Activated CD4-positive, alpha-beta T cell treated with anti-CD3 and anti-CD28 coated beads for 24 hours (primary cell): ENCODE measurements at places on chromosomes 13 and 19.

GRCh38 chr13:40271931-40272775 is 394.3 kb downstream of the FOXO1 start:
- DNase-seq: peak; percentile 42

DNA sequence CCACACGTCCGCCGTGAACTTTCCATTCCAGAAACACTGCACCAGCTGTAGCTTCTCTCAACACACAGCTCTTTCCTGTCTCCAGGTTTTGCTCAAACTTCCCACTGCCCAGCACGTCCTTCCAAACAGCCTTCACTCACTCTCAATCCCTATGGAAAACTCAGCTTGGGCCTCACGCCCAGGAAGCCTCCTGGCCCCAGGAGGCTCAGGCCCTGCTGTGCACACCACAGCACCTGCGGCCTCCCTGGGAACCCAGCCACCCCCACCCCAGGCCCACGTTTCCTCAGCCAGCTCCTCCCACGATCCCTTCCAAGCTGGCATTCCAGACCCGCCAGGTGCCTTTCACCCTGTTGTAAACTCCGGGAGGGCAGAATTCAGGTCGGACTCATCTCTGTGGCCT is 35.2 kb downstream of the C13orf46 start:
- DNase-seq: no peak

- no peak for DNase-seq
Measured at GRCh38 chr19:2340496-2341243, 12.2 kb downstream of the SPPL2B start.

DNA sequence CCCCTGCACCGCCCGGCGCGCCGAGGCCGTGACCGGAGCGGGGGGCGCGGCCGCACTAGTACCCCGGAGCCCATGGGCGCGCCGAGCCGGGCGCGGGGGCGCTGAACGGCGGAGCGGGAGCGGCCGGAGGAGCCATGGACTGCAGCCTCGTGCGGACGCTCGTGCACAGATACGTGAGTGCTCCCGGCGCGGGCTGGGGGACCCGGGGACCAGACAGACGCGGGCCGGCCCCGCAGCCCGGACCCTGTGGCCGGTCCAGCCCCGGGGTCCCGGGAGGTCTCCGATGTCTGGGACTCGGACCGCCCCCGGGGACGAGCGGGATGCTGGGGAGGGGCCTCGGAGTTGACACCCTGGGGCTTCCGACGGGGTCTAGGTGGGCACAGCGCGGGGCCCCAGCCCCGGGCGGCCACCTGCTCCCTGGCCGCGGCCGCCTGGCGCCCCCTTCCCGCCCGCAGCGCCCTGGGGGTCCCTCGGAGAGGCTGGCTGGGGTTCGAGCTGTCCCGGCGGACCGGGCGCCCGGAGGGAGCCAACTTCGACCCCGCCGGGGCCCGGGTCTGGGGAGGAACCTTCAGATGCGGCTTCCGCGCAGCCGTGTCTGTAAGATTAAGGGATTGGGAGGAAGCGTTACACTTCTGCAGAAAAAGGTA is 568 bp downstream of the ATP11A start:
- no peak for DNase-seq

- DNase-seq: no peak
Measured at GRCh38 chr13:47415048-47415447, 518.2 kb upstream of the HTR2A start.

DNA sequence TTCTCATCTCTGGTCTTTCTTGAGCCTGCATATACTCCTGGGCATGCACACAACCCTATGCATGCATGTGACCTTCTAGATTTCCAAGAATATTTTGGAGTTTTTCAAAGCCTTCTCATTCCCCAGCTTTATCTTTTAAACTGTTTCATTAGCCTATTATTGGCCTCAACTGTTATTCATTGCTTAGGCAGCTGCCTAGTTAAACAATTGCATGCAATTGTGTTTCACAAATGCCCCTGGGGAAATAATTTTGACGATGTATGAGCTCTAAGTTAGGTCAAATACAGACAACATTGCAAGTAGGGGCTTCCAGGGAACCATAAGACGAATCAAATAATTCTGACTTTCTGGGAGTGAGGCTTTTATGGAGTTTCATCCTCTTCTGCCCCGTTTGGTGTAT is 2.3 kb upstream of the UPK1A start:
- no peak for DNase-seq

- DNase-seq: no peak
Measured at GRCh38 chr13:113497217-113497616, 6.7 kb upstream of the DCUN1D2 start.

- DNase-seq: no peak
Measured at GRCh38 chr13:113162783-113163685, 4.6 kb downstream of the PROZ start.

DNA sequence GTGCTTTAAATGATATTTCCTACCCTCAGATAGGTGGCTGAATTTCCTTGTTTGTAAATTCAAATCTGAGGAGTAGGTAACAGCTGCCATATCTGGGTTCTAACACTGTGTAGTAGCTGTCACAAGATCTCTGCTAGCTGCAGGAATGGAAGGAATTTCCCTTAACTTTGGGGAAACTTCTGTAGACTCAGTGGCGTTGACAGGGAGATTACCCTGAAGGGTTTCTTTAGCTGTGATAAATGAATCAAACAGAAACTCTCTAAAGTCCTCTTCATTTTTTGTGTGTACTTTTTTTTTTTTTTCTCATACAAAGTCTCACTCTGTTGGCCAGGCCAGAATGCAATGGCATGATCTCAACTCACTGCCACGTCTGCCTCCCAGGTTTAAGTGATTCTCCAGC is 5.3 kb upstream of the EPSTI1 start:
- DNase-seq: no peak

- DNase-seq: no peak
Measured at GRCh38 chr13:22836475-22836874, 344.3 kb upstream of the SGCG start.

- peak; percentile 99 for DNase-seq
Measured at GRCh38 chr19:4402171-4403004, at the start of gene CHAF1A. Gene CHAF1A (plus strand): TSS chr19:4402640. CDS start chr19:4402763, 123 bp downstream.

- DNase-seq: no peak
Measured at GRCh38 chr19:58330458-58330857, 3.7 kb downstream of the ZSCAN22 start.

- DNase-seq: no peak
Measured at GRCh38 chr13:105552078-105552477, 983.4 kb downstream of the EFNB2 start.

GRCh38 chr13:65830411-65831205 is 1399.5 kb downstream of the PCDH9 start:
- no peak for DNase-seq

DNA sequence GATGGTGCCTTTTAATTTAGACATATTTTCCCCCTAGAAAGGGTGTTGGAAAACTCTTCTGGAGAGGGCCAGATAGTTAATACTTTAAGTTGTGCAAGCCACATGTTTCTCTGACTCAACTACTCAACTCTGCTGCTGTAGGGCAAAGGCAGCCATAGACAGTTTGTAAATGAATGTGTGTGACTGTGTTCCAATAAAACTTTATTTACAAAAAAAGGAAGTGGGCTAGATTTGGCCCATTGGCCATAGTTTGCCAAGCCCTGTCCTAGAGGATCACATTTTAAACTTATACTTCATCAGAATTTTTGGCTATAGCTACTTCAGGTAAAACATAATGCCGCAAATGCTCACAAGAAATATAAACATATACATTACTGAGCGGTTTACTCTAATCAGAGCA is 306.3 kb upstream of the MAB21L1 start:
- no peak for DNase-seq

DNA sequence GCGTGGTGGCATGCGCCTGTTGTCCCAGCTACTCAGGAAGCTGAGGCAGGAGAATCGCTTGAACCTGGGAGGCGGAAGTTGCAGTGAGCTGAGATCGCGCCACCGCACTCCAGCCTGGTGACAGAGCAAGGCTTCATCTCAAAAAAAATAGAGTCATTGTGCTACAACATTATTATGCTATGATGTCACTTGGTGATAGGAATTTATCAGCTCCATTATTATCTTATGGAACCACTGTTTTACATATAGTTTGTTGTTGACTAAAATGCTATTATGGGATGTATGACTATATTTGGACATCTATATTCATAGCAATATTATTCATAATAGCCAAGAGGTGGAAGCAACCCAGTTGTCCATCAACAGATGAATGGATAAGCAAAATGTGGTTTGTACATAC is 26.4 kb upstream of the SLC7A1 start:
- no peak for DNase-seq

- no peak for DNase-seq
Measured at GRCh38 chr13:75021151-75021550, 460.8 kb downstream of the TBC1D4 start.

GRCh38 chr19:6720369-6721137 is at the start of gene C3:
Gene C3 (minus strand): TSS chr19:6720650. CDS start chr19:6720589, 61 bp downstream.
- no peak for DNase-seq

DNA sequence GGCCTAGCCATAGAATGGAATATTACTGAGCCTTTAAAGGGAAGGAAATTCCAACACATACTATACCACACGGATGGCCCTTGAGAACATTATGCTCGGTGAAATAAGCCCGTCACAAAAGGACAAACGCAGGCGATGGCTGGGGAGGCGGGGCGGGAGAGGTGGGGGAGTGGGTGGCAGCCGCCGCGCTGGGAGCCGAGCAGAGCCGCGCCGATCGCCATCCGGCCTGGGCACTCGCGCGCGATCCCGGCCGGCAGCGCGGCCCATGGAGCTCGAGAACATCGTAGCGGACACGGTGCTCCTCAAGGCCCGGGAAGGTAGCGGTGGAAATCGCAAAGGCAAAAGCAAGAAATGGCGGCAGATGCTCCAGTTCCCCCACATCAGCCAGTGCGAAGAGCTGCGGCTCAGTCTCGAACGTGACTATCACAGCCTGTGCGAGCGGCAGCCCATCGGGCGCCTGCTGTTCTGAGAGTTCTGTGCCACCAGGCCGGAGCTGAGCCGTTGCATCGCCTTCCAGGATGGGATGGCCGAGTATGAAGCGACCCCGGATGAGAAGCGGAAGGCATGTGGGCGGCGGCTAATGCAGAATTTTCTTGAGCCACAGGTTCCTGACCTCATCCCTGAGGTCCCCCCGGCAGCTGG is 140.1 kb downstream of the ZDHHC20 start:
- no peak for DNase-seq

GRCh38 chr19:36210497-36210896 is 4.0 kb downstream of the ZNF565 start:
- DNase-seq: no peak
